Hematopoietic multipotent progenitor cell (in vitro differentiated cells): ENCODE measurements at places on chromosomes 3 and 15.

GRCh38 chr15:76321171-76321570, 9.9 kb upstream of the ETFA start:
- DNase-seq, result no peak

- no peak for DNase-seq
Measured at GRCh38 chr15:49831206-49831965, 210.5 kb downstream of the DTWD1 start.

- DNase-seq, result no peak
Measured at GRCh38 chr3:93988283-93988682, 8.3 kb downstream of the ARL13B start.

DNA sequence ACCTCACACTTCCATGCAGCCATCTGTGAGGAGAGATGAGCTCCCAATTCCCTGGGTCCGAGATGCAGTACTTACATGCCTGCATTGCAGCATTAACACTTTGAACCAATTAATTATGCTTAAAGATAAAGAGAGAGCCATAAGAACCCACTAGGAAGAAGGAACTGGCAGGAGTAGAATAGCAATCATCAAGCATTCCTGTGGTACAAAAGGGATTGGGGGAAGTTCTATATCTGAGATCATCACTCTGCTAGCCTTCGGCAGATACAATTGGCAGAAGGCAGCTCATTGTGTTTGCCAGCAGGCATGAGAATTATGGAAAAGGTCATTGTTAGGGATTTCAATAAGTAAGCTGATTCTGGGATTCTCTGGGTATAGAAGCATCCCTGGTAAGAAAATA, 891.4 kb downstream of the NTRK3 start:
- DNase-seq, result no peak

DNA sequence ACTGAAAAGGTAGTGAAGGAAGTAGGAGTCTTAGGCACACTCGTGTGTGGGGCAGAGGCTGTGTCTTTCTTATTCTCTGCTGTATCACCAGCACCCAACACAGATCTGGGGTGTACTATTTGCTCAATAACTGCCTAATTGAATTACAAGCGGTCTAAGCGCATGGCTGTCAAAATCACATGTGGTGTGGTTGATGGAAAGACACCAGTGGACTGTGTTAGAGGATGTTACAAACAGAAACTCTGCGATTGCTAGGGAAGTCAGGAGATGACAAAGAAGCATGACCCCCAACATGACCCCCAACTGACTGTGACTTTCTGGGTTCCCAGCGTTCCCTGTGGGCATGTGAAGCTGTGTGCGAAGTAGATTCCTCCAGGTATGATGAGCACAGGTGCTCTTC, 32.0 kb downstream of the ATG7 start:
- no peak for DNase-seq

DNA sequence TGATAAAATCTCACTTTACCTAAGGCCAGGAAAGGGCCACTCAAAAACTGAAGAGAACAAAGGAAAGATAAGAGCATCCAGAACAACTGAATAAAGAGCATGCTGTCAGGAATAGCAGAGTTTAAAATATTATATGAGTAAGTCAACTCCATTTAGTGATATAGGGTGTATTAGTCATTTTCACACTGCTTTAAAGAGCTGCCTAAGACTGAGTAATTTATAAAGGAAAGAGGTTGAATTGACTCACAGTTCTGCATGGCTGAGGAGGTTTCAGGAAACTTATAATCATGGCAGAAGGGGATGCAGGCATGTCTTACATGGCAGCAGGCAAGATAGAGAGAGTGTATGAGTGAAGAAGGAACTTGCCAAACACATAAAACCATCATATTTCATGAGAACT, 778.0 kb upstream of the NECTIN3 start:
- no peak for DNase-seq

DNA sequence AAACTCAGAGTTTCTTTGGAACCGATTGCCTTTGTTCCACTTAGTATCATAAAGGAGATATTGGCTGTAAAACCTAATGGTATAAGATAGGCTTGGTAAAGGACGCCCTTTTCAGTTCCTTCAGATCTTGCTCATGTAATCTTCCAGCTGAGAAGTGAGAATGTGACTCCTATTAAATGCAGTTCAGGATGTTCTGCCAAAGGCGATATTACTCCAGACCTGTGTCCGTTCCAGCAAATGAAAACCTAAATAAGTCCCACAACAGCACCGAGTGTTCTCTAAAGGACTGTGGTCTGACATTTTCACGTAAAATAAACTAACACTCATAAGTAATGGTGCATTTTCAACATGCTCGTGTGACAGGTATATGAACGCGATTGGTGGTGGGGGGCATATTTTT, 276.2 kb downstream of the FEZF2 start:
- DNase-seq, result no peak

- peak; percentile 35 for DNase-seq
Measured at GRCh38 chr3:154121701-154122551, 736 bp downstream of the ARHGEF26 start.

- DNase-seq, result no peak
Measured at GRCh38 chr3:176766862-176767261, 430.4 kb downstream of the TBL1XR1 start.

- DNase-seq, result no peak
Measured at GRCh38 chr3:101495552-101495951, 17.5 kb downstream of the SENP7 start.

DNA sequence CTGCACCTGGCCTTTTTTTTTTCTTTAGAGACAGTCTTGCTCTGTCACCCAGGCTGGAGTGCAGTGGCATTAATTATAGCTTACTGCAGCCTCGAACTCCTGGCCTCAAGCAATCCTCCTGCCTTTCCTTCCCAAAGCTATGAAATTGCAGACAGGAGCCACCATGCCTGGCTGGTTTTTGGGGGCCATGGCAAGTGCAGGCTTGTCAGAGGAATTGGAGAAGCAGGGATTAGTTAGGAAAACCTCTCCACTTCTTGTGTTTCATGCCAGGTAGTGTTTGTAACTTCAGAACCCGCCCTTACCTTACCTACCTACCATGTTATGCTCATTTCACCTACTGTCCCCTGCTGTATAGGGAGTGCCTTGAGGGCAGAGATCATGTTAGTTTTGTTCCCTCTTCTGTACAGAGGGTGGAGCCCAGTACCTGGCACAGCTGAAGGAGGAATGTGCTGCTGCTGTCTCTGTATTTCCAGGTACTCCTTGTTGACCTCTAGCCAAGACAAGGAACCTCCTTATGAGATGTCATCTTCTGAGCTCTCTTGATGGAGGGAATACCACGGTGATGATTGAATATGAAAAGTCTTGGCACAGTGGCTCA, 43.8 kb downstream of the TRAK1 start:
- DNase-seq, result no peak
